Adipose tissue (tissue), 3 donors: ENCODE measurements at places on chromosomes 12 and 14. TPM values are rescaled to one million over a fixed set of nuclear protein-coding genes. Genes with fewer than 3 reads are reported as not detected.

DENR gene
- 16.1 TPM for polyA plus RNA-seq

KCNH5 gene
- not detected for polyA plus RNA-seq

FAM222A gene
- 0.34 TPM for polyA plus RNA-seq

IRAK3 gene
- polyA plus RNA-seq: 17.0 TPM

MGP gene
- polyA plus RNA-seq: 417 TPM

ACVRL1 gene
- polyA plus RNA-seq: 12.9 TPM

MYL6 gene
- 4,064 TPM for polyA plus RNA-seq

SPTB gene
- polyA plus RNA-seq: 1.1 TPM

NID2 gene
- polyA plus RNA-seq: 4.0 TPM

TTC8 gene
- polyA plus RNA-seq: 12.1 TPM

C12orf75 gene
- polyA plus RNA-seq: 34.0 TPM

C12orf57 gene
- polyA plus RNA-seq: 326 TPM

CCDC198 gene
- polyA plus RNA-seq: not detected

AP5M1 gene
- 12.1 TPM for polyA plus RNA-seq

PRICKLE1 gene
- 8.2 TPM for polyA plus RNA-seq

CFAP251 gene
- polyA plus RNA-seq: 0.79 TPM

CISTR gene
- polyA plus RNA-seq: not detected

ACOT2 gene
- 277 TPM for polyA plus RNA-seq

CCDC196 gene
- polyA plus RNA-seq: 0.61 TPM

NRDE2 gene
- polyA plus RNA-seq: 3.5 TPM
